SK-MEL-5 (cell line): ENCODE measurements at places on chromosomes 1 and 21. TPM values are rescaled to one million over a fixed set of nuclear protein-coding genes. Genes with fewer than 3 reads are reported as not detected.
A peak's percentile ranks its signal among the peaks of the same experiment; 100 is the strongest.

- DNase-seq: peak; percentile 70
Observed at GRCh38 chr1:156359973-156360372, 9.0 kb upstream of the RHBG start.

- DNase-seq: no peak
Observed at GRCh38 chr1:156814571-156815260, 1.9 kb downstream of the SH2D2A start.

DNA sequence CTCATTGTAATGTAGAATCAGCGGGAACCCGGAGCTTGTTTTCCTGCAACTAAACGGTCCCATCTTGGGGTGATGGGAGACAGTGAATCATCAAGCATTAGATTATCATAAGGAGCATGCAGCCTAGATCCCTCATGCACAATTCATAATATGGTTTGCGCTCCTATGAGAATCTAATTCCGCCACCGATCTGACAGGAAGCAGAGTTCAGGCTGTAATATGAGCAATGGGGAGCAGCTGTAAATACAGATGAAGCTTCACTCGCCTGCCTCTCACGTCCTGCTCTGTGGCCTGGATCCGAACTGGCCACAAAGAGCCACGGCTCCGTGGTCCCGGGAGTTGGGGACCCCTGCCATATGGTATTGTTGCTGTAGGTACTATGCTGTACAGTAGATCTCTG lies 1.6 kb downstream of the IFI44 start:
- DNase-seq: no peak

DNA sequence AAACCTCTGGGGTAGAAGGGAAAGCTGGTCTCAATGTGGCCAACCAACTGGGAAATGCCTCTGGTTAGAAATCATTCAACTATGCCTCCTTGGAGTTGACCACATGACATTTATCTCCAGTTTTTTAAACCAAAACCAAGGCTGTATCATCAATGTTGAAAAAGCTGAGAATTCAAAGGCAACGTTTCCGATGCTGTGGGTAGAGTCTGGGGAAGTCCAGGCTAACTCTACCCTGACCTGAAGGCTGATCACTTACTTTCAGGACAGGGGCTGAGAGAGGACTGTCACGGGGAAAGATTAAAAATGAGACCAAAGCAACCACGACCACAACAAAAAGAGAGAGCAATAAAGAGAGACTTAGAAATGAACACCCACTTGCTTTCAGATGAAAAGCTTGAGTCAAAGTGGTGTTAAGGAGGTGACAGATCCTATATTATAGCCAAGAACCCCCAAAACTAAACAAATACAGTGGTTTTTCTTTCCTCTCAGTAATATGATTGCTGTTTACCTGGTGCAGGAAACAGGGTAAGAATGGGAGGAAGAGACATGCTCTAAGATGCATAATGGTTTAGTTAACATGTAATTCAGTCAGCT lies 90.8 kb upstream of the TNFSF4 start:
- DNase-seq: no peak

DNA sequence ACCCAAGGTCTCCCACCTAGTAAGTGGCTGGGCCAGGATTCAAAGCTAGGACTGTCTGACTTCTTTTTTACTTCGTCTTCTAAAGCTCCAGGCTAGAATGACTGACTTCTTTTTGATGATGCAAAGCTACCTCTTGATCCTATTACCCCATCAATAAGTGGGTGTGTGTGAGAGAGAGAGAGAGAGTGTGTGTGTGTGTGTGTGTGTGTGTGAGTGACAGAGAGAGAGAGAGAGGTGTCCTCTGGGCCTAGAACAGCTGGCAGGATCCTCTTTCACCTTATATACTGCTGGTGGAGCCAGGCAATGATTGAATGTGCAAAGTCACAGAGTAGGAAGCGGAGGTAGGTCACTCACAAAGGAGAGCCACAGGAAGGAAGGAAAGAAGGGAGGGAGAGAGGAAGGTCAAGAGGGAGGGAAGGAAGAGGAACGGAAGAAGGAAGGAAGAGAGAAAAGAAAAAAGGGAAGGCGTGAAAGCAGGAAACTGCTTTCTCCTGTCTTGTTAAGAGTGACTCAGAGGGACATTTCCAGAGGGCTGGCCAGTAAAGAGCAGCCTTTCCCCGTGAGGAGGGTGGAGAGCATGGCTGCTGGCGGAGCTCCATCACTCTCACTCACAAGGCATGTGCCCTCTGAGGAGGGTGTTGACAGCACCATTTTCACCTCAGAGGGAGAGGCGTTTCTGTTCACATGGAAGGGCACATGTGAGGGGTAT lies 68.9 kb downstream of the CDC7 start:
- DNase-seq: no peak

Gene FMOD
- 0.16 TPM in 2 replicates for total RNA-seq

GRCh38 chr1:224632921-224633321 lies 16.8 kb downstream of the CNIH3 start:
- no peak for DNase-seq

GRCh38 chr21:44408226-44408625 lies 47.1 kb upstream of the LRRC3 start:
- no peak for DNase-seq

DNA sequence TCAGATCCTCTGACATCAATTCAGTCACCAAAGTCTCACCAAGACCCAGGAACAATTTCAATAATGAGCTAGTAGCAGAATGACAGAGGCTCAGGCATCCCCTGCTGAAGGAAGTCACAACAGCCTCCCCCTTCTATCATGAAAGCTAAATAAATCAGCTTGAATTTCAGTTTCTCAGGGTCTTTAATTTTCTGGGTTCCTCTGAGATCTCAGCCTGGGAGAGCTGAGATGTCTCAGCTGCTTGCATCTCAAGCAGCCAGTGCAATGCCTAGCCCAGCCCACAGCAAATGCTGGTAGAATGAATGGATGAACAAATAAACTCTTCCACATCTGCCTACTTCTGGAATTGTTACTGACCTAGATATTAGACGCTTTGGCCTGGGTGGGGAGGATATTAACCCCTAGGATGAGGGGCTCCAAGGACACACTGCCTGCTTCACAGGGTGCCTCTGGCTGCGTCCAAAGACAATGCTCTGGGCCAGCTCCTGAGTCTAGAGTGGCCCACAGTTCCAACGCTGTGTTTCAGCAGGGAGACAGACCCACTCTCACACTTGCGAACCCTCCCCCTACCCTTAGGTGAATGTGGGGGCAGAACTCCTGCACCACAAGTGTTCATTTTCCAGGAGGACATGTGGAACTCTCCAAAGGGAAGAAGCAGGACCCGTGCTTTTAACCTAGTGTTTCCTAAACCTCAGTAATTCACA lies 11.2 kb upstream of the LORICRIN start:
- DNase-seq: no peak

- DNase-seq: no peak
Observed at GRCh38 chr1:42008264-42008663, 89.5 kb upstream of the HIVEP3 start.

GRCh38 chr1:239545466-239545865 lies 159.1 kb downstream of the CHRM3 start:
- no peak for DNase-seq

DNA sequence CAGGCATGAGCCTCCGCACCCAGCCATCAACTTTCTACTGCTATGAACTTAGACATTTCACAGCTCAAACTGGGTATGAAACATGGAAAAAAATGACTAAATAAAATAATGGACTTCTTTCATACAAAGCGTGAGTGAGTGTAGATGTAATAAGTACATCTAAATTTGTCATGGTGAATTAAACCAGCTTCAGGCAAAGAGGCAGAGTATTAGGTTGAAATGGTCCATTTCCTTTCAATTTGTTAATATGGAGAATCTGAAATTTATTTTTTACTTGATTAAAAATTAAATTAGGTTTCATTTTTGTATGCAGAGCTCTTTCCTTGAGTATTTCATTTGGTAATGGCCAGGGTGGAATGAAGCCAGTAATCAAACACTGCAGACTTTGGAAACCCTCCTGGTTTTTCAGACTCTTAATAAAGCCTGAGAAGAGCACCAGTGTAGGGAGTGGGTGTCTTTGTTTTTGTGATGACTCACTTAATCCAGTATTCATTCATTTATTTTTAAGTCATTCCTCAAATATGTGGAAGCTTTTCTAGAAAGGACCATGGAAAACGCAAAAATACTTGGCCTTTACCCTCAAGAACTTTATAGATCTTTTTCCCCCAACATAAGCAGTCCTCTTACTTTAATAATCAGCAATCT lies 49.2 kb downstream of the ALG14 start:
- no peak for DNase-seq

DNA sequence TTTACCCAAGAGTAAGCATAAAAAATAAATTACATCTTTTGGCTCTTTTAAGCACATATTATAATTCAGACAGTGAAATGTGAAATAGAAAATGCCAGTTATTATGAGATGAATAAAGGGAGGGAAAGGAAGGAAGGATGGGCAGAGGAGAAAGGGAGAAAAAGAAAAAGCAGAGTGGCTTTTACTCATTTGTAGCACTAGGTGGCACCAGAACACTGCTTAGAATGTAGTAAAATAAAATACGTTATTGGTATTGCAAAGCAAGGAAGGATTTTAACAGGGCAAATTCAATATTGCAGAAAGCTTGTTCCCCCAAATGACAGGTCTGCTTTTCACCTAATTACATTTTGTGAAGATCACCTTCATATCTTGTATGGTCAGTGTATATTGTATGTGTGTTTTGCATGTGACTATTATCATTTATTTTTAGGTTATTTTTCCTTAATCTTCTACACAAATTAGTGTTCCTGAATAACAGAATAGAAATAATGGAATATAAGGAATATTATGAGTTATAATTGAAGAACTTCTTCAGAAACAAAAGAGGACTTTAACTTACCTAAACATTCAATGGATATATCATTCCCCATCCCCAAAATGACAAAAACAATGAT lies 9.1 kb upstream of the PCNX2 start:
- peak; percentile 40 for DNase-seq

GRCh38 chr1:8571200-8571984 lies 246.0 kb downstream of the RERE start:
- DNase-seq: peak; percentile 21

- DNase-seq: no peak
Observed at GRCh38 chr1:31776516-31776915, 12.4 kb upstream of the ADGRB2 start.

DNA sequence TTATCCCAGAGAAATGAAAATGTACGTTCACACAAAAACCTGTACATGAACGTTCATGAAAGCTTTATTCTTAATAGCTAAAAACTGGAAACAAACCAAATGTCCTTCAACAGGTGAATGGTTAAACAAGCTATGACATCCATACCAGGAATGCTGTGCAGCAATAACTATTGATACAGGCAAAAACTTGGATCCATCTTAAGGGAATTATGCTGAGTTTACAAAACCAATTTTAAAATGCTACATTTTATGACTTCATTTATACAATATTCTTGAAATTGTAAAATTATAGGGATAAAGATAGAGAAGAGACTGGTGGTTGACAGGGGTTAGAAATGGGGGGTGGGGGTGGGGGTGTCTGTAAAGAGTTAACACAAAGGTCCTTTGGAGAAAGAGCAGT lies 280.3 kb downstream of the TGFB2 start:
- DNase-seq: no peak

Gene NUF2
- 28.7 and 30.1 TPM in 2 replicates for total RNA-seq

GRCh38 chr1:29306471-29307140 lies 70.3 kb downstream of the PTPRU start:
- no peak for DNase-seq

Gene CELA3A
- not detected in 2 replicates for total RNA-seq

Gene TGFB2
- 1.8 and 2.1 TPM in 2 replicates for total RNA-seq

Gene SLC45A1
- not detected in 2 replicates for total RNA-seq

GRCh38 chr1:35835398-35835797 lies 27.6 kb downstream of the AGO4 start:
- DNase-seq: peak; percentile 43

DNA sequence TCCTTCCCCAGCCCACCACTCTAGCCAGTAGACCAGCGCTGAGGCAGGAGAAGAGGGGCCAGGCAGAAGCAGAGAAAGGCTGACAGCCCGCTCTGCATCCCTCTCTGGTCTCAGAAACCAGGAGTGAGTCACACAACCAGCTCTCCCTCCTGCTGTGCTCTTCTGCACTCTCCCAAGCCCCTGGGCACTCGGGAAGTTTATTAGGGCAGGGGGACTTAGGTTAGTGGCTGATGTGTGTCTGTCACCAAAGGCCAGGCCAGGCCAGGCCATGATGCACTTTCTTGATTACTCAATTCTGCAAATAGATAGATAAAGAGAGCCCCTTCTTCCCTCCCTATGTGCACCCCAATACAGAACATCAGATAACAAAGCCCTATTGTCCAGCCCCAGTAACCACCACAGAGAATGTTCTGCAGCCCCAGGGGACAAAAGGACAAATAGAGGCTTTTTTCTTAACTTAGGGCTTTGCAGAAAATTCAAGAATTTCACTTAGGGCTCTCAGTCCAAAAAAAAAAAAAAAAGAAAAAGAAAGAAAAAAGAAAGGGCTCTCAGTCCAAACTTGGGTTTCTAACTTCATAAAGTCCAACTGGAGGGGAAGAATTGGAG lies 52.9 kb upstream of the CNTN2 start:
- DNase-seq: peak; percentile 74

Gene TDRD10
- total RNA-seq: not detected in 2 replicates

GRCh38 chr1:51299185-51299885 lies 31.0 kb downstream of the TTC39A start:
- no peak for DNase-seq
